CD8-positive, alpha-beta T cell (primary cell): ENCODE measurements at places on chromosomes 3 and 15.

GRCh38 chr3:15460891-15461531 is 33.6 kb downstream of the EAF1 start:
- no peak for DNase-seq

GRCh38 chr3:148008591-148008990 is 599.4 kb downstream of the ZIC1 start:
- no peak for DNase-seq

DNA sequence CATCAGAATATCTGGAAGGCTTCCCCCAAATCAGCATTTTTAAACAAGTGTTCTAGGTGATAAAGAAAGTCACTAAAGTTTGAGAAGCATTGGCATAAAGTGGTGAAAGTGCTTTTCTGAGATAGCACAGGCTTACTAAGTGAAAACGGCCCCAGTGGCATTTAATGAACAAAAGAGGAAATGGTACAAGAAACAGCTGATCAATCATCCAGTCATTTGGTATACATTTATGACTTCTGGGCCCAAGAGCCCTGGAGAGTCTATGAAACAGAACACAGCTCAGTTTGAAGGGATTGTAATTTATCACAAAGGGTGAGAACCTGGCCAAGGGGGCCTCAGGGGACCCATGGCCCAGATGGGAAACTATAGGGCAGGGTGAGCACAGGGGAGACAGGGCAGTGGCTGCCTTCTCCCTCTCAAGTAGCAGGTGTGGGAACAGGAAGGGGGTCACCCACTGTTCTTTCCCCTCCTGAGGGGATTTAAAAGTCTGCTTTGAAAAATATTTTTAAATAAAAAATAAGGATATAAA is 265.5 kb upstream of the ROPN1 start:
- DNase-seq = no peak

DNA sequence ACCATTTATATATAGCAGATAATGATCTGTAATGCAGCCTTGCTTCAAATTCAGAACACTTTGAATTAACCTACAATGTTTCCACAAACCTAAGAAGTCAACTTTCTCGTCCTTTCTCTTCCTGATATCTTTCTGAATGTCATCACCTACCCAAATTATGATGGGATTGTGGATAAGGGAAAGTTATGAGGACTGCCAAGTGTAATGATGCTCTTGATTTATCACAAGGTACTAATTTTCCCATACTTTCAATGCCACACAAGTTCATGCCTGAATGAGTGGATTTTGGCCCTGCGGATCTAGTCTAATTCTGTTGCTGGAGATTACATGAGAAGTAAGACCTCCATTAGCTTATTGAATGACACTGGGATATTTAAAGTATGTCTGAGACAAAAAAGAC is 82.6 kb upstream of the NANOGP8 start:
- no peak for DNase-seq

GRCh38 chr15:94259121-94259751 is 27.9 kb downstream of the MCTP2 start:
- no peak for DNase-seq

- DNase-seq = no peak
Observed at GRCh38 chr15:95880031-95880570, 450.4 kb upstream of the NR2F2 start.

DNA sequence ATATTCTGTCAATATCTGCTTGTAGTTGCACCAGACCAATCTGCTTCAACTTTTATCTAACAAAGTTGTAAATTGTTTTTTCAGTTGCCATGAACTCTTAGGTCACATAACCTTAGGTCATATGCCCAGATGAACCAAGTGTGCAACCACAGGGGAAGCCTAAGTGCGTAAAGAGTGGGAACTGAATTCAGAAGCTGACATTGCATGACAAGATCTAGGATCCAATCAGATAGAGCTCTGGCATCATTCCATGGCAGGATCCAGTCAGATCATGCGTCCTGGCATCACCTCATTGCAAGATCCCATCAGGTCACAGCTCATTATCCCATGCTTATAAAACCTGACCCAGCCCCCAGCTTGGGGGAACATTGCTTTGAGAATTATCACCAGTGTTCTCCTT is 18.9 kb upstream of the IFT57 start:
- no peak for DNase-seq

DNA sequence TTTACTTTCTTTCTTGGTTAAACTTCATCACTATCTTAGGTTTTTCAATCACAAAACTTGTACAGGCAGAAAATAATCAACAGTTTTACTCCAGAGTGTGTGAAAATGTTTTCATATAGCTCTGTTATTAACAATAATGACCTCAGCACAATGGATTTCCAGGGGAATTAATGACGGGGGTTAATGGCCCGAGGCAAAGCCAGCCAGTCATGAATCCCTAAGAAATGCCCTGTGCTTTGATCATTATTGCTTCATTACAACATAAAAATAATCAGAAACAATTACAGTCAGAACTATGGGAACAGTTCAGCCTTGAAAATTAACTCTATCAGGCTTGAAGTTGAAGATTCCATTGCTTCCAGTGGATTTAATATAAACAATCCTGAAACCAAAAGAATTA is 875.4 kb downstream of the ROBO2 start:
- DNase-seq = no peak

DNA sequence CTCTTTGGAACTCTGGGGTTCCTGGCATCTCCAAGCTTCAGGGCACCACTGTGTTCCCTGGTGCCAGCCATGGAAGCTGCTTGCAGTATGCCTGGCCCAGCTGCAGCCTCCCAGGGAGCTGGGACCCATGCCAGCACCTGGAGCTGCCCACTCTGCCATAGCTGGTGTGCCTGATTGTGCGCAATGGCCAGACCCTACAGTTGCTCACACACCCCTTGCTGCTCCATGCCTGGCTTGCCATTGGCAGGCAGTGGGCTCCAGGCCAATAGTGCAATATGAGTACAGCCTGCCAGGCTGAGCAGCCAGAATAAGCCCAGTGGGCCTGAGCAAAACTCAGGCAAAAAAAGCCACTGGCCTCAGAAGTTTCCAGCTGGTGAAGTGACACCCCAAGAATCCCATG is 43.8 kb upstream of the LRRFIP2 start:
- no peak for DNase-seq

DNA sequence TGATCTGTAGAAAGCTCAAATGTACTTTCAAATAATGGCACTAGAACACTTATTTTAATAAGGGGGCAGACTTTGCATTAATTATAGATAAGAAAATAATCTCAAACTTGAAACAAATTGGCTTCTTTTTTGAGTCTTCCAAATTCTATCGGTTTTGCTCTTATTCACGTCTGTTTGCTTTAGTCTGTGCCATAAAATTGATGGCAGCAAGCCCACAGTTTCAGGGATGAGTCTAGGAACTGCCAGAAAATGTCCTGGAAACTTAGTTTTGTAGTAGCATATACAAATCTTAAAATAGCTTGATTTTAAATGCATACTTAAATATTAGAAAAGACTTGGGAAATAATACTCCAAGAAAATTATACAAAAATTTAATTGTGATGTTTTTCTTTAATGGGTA is 39.7 kb downstream of the BCHE start:
- DNase-seq = no peak

- DNase-seq = no peak
Observed at GRCh38 chr15:70259640-70260508, 162.2 kb upstream of the TLE3 start.

- DNase-seq = no peak
Observed at GRCh38 chr15:76181705-76182107, 121.9 kb downstream of the TMEM266 start.

- no peak for DNase-seq
Observed at GRCh38 chr3:156014489-156014888, 105.9 kb upstream of the KCNAB1 start.

GRCh38 chr3:187900993-187901755 is 155.9 kb upstream of the BCL6 start:
- no peak for DNase-seq

- DNase-seq = no peak
Observed at GRCh38 chr15:92071045-92071634, 217.6 kb downstream of the SLCO3A1 start.

DNA sequence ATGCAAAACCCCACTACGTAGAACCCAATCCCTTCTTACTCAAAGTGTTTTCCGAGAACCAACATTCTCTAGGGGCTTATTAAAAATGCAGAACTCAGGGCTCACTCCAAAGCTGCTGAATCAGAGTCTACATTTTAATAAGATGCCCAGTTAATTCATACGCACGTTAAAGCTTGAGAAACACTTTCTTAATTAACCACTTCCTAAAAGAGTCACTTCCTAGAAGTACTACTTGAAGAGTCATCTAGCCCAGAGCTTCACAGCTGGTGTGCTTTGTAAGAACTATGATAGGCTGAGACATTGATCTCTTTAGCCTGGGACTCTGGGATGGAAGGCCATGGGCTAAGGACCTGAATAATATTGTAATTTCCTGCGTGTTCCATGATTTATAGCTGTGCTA is 9.0 kb downstream of the COL6A5 start:
- no peak for DNase-seq

DNA sequence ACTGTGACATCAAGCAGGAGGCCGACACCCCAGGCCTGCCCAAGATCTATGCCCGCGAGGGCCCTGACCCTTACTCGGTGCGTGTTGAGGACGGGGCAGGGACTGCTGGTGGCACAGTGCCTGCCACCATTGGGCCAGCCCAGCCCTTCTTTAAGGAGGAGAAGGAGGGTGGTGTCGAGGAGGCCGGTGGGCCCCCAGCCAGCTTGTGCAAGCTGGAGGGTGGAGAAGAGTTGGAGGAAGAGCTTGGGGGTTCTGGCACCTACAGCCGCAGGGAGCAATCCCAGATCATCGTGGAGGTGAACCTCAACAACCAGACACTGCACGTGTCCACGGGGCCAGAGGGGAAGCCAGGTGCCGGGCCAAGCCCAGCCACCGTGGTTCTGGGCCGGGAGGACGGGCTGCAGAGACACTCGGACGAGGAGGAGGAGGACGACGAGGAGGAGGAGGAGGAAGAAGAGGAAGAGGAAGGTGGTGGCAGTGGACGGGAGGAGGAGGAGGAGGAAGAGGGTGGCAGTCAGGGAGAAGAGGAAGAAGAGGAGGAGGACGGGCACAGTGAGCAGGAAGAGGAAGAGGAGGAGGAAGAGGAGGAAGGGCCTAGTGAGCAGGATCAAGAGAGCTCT is 5.4 kb downstream of the ZBTB47 start:
- DNase-seq = no peak

GRCh38 chr15:20340931-20341661 is 200.5 kb downstream of the GOLGA6L6 start:
- peak; percentile 37 for DNase-seq

DNA sequence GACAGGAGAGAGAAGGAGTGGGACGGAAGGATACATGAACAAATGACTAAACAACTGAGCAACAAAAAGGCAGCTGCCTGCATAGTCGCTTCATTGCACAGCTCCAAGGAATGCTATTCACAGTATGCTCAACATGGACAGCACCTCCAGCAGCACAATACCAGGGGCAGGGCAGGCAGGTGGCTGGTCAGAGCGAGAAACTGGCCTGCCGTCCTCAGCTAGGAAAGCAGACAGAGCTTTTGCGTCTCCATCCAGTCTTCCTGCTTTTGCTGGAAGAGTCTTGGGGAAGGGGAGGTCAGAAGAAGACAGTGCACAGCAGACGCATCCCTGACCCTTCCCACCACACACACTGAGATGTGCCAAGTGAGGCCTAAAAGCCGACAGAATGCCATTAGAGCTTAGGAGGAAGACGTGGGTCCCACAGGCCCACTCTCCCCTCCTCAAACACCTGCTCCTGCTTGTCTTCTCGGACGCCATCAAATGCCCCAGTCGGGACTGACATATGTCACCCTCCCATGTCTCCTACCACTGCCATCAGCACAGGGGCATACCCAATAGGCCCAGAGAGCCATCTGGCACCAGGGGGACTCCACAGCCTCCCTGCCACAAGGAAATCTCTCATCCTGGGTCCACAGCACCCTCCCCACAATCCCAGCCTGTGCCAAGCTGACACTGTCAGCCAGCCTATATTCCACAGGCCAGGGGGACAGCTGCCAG is 3.9 kb downstream of the RAB6B start:
- no peak for DNase-seq

GRCh38 chr3:45043728-45044299 is 17.7 kb downstream of the CLEC3B start:
- no peak for DNase-seq

GRCh38 chr3:140470962-140471361 is 206.9 kb upstream of the TRIM42 start:
- no peak for DNase-seq

DNA sequence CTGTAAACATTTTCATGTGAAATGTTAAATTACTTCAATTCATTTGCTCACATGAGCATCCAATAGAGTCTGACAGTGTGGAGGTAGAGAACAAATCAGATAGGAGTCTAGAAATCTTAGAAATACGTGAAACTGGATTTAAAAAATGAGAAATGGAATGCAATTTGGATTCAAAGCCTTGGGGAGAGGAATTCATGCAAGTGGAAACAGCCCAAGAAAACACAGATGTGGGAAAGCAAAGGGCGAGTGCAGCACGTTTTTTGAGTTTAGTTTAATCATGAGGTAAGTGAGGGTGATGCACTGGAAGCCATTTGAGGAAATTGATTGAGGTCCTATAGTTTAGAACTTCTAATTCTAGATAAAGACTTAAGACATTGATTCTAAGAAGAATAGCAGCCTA is 434.7 kb downstream of the C3orf38 start:
- DNase-seq = no peak

GRCh38 chr3:128933922-128934253 is 54.5 kb downstream of the ACAD9 start:
- DNase-seq = no peak

GRCh38 chr3:114384558-114384903 is 90.7 kb downstream of the TIGIT start:
- DNase-seq = no peak

- DNase-seq = no peak
Observed at GRCh38 chr3:114451561-114452018, 157.8 kb downstream of the TIGIT start.

GRCh38 chr3:5011555-5012256 is 32.5 kb downstream of the BHLHE40 start:
- DNase-seq = no peak

DNA sequence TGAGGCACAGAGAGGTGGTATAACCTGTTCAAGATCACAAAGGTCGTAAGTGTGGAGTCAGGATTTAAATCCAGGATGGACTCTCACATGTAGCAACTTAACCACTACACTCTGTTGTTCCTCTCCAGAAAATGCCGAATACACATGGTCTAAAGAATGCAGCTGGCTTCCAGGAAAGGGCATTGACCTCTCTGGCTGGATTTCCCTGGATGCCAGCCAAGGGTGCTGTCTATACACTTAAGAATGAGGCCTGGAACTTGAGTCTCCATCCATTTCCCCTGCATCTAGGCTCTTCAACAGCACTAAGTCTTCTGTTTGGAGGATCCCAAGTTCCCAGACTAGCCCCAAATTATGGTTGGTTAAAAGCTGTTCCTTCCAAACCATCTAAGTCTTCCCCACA is 60.5 kb downstream of the CERS3 start:
- DNase-seq = no peak

DNA sequence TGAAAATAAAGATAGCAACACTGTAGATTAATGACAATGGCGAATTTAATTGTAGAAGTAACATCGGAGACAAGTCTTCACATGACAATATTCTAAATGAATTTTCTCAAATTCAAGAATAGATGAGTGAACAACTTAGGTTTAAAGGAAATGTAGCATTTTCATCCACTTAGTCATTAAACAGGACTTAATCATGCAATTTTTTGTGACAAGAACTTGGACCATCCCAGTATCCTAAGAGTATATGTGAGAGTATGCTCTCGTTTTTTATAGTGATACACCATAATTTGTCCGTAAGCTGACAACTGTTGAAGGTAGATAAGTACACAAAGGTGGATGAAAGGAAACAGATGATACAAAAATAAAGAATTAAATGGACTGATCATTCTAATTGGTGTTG is 81.5 kb downstream of the DLG1 start:
- no peak for DNase-seq

- DNase-seq = no peak
Observed at GRCh38 chr3:159451067-159451466, 537.6 kb upstream of the IL12A start.

- no peak for DNase-seq
Observed at GRCh38 chr3:136186846-136187245, 9.3 kb downstream of the MSL2 start.
